Stimulated activated CD4-positive, alpha-beta T cell treated with anti-CD3 and anti-CD28 coated beads, Interleukin-15, amount 100 ng/mL, for 48 hours (primary cell): ENCODE measurements at places on chromosomes 12 and 14.

GRCh38 chr12:33794954-33795353 is 227.3 kb upstream of the ALG10 start:
- DNase-seq, result no peak

- no peak for DNase-seq
Observed at GRCh38 chr12:27462151-27462694, 15.7 kb downstream of the SMCO2 start.

DNA sequence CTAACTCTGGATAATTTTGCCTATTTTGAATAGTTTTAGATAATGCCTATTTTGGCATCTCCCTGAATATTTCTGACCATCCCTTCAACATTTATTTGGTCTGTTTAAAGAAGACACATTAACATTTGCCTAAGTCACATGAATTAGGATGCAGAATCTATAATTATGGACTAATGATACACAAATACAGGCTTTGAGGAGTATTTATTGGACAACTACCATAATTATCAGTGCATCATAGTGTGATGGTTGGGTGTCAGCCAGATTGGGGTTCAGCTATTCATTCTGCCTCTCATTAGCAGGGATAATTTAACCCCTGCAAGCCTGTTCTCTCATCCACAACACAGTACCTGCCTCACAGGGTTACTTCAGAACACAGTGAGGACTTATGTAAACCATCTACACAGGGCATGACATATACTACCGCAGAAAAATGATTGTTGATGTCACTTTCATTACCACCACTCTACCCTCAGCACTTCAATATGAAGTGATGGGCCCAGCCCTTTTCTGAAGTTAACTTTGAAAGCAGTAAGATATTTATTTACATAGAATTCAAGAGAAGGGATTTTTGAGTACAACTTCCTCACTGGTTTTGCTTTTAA is 14.4 kb downstream of the PRKCH start:
- DNase-seq, result no peak

DNA sequence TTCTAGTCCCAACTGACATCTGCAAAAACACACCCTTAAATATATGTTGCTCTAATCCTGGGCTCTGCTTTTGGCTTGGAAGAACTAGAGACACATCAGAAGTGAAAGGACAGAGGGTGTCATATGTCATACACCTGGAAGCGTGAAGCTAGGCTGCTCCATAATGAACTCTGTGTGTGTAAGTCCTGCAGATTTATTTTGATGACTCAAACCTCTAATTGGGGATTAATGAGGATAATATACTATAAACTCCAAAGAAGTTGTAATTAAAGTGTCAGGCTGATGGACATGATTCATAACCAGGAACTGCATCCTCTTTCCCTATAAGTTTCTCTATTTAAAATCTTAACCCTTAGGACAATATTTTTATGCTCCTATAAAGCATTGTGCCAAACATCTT is 4.4 kb upstream of the KCNK10 start:
- DNase-seq, result no peak

- no peak for DNase-seq
Observed at GRCh38 chr14:95765051-95765450, 51.1 kb upstream of the TCL1A start.

DNA sequence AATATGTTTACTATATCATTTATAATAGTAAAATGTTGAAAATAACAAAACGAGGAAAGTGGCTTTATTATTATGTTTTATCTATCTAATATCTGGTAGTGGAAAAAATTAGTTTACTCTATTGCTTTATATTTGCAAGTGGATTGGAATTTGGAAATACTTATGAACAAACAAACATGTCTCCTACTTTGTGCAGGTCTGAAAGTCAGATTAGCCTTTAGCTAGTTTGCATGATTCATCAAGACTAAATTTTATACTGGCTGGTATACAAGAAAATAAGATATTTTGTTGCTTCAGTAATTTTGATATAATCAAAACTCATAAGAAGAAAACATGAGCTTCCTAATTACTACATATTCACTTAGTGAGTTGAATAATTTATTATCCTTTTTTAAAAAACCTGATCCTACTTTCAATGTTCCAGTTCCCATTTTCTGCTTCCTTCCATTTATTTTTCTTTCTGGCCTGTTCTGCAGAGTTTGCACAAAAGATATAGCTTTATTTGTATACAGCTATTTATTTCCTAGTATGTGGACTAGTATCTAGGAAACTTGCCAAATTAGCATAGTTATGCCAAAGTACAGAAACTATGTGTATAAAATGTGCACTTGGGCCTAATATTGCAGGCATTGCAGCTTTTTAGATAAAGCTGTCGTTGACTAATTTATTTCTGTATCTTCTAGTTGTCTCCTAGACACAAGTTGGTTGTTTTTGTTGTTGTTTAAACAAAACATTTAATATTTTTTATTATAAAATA is 122.0 kb downstream of the AKAP6 start:
- no peak for DNase-seq

GRCh38 chr14:99512110-99512449 is 30.9 kb downstream of the CCNK start:
- DNase-seq, result no peak

DNA sequence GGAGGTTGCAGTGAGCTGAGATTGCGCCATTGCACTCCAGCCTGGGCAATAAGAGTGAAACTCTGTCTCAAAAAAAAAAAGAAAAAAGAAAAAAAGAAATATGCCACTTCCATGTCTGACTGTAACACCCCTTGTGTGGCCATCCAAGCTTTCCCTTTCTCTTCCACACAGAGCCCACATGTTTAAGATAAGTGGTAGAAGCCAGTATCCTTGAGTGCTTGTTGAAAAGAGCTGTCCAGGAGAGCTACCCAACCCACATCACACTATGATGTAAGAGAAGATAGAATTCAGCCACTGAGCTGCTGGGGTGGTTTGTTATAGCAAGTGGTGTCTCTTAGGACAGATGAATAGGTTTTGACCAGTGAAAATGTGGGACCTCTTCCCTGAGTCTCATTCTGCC is 82.1 kb downstream of the ZNF664 start:
- no peak for DNase-seq

DNA sequence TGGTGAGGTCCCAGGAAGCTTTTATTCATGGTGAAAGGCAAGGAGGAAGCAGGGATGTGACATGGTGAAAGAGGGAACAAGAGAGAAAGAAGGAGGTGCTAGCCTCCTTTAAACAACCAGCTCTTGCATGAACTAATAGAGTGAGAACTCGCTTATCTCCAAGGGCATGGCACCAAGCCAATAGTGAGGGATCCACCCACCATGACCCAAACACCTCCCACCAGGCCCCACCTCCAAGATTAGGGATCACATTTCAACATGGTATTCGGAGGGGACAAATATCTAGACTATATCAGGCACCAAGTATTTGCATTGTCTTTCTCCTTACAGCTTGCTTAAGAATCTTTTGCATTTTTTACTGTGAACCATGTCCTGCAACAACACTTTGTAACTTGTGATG is 91.9 kb upstream of the DHRS4 start:
- DNase-seq, result no peak

GRCh38 chr12:124680863-124681778 is 113.7 kb upstream of the NCOR2 start:
- no peak for DNase-seq

GRCh38 chr12:10701131-10701681 is 21.9 kb downstream of the YBX3 start:
- DNase-seq, result peak; percentile 28

GRCh38 chr12:31517994-31518393 is 72.9 kb downstream of the DENND5B start:
- DNase-seq, result no peak

DNA sequence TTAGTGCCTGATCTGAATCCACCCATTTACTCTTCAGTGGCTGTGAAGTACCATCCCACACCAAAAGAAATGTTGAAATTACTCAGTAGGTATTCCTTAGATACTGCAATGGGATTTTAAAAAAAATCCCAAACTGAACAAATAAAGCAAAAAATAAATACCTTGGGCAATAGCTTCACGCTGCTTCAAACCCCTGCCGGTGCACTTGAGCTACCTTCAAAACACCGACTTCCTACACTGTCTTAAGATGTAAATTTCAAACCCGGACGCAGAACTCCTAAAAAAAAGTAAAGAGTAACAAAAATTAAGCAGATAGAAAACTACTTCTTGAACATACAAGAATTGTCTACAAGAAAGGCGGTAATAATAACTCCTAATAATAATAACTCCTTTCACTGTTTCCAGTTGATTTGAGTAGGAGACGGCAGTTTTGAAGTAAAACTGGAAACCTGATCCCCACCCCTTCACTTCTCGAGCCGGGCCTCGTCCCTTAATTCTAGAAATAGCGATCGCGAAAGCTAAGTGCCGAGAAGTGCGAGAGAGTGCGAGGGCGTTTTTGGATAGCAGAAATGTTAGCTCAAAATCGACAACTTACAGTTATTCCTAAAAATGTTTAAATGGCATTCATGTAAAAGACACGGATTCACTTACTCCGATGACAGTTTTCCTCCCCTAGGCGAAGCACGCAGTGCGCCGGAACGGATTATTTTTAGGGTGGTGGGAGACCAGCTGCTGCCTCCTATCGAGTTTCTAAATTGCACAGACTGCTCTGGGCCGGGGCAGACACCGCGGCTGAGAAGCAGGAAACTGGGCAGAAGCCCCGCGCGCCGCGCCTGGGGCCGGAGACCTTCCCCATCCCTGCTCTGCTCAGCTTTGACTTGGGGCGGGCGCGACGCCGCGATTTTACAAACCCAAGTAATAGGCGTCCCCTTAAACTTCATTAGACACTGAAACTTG is at the start of gene ABCC9:
Gene ABCC9 (minus strand): TSS at position 878 of the 957 bp plus-strand sequence. CDS start 4,752 bp downstream, outside the sequence.
- no peak for DNase-seq

DNA sequence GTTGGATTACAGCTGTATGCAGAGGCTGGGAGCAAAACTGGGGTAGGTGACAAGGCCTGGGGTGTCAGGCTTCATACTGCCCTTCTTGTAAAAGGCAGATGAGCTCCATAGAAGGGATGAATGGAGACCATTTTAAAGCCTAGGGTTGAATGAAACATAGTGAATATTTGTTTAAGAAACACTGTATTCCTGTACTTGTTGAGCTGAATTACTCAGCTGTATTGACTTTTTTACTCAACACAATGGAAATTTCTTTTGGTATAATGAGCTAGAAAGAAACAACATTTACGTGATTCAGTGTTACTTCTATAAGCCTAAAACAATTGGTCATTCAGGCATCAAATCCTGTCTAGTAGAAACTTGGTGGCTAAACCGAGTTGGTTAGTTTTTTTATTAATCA is 14.1 kb downstream of the ATP6V0A2 start:
- DNase-seq, result no peak

- no peak for DNase-seq
Observed at GRCh38 chr12:131047789-131048610, 94.3 kb downstream of the ADGRD1 start.

DNA sequence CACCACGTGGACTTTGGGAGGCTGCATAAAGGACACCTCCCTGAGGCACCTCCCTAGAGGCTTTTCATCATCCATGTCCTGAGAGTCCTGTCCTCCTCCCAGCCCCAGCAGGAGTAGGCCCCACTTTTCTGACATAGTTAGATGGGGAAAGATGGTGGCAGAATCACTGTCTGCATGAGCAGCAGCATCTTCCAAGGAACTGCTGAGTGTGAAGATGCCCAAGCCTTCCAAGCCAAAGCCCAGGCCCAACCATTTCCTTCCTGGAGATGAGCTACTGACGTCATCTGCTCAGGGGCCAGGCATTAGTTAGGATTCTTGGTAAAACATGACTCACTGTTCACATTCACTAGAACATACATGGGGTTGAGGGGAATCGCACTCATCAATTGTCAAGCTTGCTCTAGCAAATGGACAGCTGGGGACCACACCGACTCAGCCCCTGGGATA is 37.3 kb downstream of the VDR start:
- DNase-seq, result peak; percentile 66

DNA sequence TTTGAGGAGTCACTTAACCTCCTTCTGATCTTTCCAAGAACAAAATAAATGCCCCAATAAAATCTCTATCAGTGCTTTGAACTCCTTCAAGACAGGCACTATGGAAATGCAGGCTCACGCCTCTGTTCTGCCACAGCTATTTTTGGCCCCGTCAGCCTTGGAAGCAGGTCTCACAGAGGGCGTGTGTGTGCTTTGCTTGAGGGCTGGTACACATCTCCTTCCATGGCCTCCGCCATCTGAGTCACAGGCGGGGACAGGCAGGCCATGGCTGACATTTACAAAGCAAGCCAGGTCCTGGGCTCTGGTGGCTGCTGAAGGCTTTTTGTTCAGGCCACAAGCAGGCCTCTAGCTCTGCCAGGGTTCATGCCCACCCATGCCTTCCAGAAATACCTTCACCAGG is 16.0 kb downstream of the PRIMA1 start:
- no peak for DNase-seq

- no peak for DNase-seq
Observed at GRCh38 chr12:51254536-51254935, 15.7 kb downstream of the SMAGP start.
